ENCODE measurements at places on chromosomes 1 and 21.

DNA sequence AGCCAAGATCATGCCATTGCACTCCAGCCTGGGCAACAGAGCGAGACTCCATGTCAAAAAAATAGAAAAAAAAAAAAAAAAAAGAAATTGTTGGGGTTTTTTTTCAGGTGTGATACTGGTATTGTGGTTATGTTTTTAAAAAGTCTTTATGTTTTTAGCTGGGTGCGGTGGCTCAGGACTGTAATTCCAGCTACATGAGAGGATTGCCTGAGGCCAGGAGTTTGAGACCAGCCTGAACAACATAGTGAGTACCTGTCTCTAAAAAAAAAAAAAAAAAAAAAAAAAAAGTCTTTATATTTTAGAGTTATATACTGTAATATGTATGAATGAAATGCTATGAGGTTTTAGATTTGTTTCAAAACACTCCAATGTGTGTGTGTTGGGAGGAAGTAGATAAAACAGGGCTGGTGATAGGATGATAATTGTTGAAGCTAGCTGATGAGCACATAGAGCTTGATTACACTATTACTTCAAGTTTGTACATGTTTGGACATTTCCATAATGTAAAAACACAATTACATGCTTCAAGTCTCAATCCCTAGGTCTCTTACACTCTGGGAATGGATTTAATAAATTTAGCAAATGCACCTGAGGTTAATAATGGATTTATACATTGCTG is 30.2 kb upstream of the ATP5PO start:
- no peak for DNase-seq

DNA sequence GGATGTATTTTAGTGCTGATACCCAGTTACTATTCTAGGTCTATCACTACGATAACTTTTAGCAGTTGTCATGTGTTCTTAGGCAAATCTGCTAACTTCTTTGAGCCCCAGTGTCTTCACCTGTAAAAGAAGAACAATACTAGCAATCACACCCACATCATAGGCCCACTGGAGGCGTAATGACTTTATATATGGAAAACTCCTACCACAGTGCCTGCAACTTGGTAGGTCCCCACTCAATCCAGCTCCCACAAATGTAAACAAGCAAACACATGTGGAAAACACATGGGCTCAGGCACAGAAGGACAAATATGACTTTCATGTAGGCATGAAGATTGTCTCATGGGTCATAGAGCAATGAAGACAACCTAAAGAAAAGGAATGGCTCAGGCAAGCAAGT is 115.8 kb downstream of the TBX19 start:
- no peak for DNase-seq

DNA sequence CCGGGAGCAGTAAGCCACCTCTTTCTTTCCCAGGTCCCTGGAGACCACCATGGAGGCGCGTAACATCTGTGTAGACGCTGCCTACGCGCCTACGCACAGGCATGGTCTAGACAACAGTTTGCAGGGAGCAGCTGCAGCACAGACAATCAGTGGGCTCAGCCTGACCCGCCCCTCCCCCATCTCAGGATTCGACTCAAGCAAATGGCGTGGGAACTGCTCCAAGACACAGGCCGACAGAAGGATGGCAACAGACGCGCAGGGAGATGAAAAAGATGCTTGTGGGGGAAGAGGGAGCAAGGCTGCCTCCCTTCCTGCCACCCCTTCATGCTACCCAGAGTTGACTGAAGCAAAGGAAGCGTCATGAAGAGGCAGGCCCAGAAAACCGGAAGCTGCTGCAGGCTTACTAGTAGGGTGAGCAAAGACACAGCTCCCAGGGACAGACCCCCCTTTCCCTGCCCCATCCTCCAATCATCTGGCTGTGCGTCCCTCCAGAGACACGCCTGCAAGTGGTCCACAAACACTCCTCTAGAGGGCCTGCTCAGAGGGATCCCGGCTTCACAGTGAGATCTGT is 19.5 kb downstream of the STK40 start:
- peak; percentile 91 for DNase-seq

- no peak for DNase-seq
Observed at GRCh38 chr1:8562222-8562621, 244.3 kb downstream of the SLC45A1 start.

DNA sequence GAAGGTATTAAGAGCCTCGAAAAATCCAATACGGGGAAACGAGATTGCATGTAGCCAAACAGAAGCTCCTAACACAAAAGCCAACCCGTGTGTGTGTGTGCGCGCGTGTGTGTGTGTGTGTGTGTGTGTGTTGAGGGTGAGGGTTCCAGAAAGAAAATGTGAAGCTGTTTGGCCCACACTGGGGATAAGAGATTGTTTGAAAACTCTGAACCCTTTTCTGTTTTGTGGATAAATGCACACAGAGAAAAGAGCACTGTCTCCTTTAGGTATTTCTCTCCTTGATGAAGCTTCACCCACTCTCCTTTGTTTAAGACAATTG is 1.9 kb downstream of the WLS start:
- no peak for DNase-seq

GRCh38 chr1:30385246-30385995 is 338.0 kb downstream of the MATN1 start:
- peak; percentile 38 for DNase-seq

DNA sequence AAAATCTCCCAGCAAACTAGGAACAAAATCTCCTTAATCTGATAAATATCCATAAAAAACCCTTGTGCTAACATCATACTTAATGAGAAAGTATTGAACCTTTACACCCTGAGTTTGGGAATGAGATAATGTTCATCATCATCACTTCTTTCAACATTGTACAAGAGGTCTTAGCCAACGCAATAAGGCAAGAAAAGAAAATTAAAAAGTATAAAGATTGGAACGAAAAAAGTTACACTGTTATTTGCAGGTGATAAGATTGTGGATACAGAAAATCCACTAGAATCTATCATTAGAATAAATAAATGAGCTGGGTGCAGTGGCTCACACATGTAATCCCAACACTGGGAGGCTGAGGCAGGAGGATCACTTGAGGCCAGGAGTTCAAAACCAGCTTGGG is 76.7 kb downstream of the UBR4 start:
- no peak for DNase-seq

DNA sequence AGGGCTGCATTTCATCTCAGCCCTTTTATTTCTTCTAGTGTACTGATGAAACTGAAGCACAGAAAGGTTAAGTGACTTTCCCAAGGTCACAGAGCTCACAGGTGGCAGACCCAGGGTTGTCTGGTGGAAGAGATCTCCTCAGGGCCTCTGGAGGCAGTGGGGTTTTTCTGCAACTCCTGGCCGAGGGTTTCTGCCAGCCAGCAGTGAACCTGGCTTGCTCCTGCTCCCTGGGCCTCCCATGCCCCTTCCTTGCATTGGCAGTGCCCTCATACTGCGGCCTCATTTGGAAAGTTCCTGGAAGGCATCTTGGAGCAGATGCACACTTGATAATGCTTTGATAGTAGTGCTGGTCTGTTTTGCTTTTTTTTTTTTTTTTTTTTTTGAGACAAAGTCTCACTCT is 7.7 kb downstream of the GALNT2 start:
- DNase-seq = no peak

DNA sequence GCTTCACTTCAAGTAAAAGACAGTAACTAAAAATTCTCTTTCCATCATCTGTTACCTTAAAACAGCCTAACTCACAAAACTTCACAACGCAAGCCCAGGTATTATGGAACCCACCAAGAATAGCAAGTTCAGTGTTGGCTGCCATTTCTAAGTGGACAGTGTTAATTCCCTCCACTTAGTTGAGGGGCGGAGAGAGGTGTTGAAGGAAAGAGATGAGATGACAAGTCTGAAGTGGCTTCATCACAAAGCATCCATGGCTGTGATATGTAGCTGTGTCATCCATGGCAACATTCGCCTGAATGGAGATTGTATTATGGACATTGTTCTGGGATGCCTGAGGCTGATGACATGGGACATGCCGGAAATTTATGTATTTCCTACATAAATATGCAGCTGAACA is 101.8 kb downstream of the SIM2 start:
- no peak for DNase-seq

- no peak for DNase-seq
Observed at GRCh38 chr1:41510531-41511238, 26.2 kb upstream of the EDN2 start.

DNA sequence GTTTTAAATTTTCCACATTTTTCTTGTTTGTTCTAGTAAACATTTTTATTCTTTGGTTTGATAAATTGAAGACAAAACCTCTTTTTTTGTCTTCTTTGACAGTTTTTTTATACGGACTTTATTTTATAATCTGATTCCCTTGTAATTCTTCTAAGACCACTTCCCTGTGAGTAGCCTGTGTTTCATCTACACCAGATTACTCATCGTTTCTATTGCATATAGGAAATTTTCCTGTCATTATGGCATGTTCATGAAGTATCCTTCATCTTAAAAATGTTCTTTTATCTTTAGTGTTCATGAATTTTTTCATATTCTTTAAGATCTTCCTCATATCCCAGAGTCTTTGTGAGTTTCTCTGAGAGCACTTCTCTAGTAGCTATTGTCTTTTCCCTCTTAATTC is 109.8 kb downstream of the USP25 start:
- DNase-seq = no peak

DNA sequence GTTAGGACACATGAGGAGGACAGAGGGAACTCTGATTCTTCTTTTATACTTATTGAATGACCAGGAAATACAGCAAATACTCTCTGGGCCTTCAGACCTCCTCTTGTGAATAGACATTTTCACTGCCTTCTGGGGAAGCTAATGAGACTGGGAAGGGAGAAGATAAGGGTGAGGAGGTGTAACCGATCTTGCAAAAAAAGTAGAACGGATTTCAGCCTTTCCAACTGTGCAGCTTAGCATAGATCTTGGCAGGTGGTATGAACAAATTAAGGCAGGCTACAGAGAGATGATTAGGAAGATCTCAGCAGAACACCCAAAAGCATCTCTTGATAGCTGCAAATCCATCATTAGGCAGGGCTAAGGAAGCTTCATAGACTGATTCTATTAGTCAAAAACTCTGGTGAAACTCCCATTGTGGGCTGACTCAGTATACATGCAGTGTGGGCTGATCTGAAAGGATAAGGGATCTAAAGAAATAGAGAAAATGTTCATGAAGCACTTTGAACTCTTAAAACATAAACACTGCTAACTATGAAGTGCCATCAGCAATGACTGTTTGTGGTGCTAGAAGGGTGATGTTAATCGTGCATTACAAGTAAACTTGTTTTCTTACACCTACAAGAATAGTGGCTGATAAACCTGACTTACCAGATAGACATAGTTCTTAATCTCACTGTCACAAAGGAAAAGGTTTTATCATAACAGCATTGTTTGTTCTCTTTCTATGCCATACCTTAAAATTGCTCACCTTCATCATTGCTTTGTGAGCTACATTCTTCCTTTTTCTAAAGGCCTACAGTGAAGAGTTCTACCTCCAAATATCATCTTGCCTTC is 85.5 kb upstream of the PALMD start:
- no peak for DNase-seq
